ENCODE measurements at places on chromosomes 13 and 19. TPM values are rescaled to one million over a fixed set of nuclear protein-coding genes. Genes with fewer than 3 reads are reported as not detected.

DNA sequence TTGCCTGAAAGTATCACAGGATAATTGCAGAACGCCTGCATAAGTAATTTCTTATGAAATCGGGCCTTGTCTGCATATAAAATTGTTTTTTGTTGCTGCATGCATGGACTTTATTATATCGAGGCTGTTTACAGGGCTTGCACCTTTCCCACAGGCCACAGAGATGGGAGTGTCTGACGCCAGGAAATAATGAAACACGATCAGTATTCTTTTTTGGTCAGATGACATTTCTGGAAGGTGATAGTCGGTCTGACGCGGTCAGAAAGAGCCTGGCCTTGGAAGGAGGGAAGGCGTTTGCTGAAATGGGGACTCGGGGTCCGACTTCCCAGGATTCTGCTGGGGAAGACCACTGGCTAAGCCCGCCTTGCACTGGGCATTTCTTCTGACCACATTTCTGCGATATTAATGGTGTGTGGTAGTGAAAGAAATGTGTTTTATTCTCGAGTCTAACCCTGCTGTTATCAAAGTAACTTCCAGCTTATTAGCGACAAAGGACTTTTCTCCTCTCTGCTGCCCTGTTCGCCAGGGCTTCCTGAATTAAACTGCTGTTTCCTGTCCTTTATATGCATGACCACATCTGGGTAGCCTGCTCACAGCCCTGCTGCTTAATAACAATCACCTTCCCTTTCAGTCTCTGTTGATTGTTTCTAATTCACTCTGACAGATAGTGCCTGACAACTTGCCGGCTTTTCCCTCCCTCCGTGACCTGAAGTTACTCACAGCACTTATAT lies 11.6 kb upstream of the ZNF536 start:
- DNase-seq = no peak

GRCh38 chr19:30602661-30603350 lies 230.6 kb downstream of the ZNF536 start:
- no peak for DNase-seq

DNA sequence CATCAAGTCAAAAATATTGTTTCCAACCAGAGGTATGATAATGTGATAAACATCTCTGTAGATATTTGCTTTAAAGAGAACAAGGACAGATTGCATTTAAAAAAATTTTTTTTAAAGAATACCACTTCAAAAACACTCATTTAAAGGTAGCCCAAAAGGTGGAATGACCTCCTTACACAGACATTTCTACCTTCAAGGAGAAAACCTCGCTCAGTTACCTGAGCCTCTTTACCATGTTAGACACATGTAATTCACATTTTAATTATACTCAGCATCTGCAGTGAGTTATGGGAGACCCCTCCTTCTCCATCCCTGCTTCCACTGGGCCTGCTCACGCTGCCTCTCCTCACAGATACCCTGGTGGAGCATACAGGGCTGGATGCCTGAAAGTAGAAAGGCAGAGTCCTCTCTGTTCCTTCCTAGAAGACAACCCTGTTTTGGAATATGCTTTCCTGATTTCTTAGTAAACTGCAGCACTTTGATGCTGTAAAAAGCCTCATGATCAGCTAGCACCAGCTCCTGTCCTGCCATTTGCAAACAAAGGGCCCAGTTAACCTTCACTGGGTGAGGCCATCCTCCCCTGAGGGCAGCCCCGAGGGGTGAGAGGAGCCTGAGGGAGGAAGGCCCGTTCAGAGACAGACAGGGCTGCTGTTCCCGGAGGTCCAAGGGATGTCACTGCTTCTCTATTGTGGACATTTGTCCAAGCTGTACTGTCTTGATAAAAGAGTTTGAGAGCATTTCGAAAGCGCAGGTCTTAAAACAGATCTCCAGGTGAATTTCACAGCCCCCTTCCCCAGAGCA lies 117.8 kb downstream of the IRS2 start:
- DNase-seq = no peak

The MEIS3 gene
- 2.2 TPM for total RNA-seq

GRCh38 chr19:32427536-32427935 lies 22.0 kb downstream of the DPY19L3 start:
- no peak for DNase-seq

DNA sequence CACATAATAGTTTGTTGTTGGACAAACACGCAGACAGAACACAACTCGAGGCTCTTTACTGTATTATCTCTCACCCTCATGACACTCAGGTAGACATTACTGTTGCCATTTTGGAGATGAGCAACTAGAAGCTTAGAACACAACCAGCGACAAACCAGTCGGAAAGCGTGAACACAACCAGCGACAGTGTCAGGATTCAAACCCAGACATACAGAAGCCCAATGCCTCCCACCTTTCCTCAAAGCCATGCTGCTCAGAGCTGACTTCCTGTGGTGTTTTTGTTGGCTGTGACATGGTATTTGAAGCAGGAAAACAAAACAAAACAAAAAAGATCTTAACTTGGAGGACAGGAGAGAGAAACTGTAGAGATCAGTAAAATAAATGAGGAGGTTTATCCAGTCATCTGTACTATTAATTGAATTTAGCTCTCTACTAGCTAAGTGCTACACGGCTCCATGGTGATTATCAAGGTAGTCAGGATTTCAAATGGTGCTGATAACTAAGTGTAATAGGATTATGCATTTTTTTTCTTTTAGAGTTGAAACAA lies 92.1 kb downstream of the STARD13 start:
- DNase-seq = no peak

The NLRP5 gene
- total RNA-seq = not detected

The TEX101 gene
- total RNA-seq = not detected

- peak; percentile 80 for DNase-seq
These were observed 689 bp downstream of the ING1 start for GRCh38 chr13:110713981-110714796.

DNA sequence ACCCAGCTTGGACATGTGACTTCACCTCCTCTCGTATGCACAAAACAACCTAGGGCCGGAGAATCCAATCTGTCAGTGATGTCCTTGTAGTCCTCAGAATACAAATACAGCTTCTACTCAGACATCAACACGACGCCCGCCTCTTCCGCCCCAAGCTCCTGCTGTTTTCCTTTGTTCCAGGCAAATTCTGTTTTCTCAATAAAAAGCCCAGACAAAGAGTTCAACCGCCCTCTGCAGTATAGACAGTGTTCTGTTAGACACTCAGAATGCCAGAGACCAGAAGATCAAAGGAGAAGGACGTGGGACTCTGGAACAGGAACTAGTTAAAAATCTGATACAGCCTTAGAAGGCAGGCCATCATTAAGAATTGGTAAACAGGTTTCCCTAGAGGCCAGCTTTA lies 42.0 kb upstream of the GGACT start:
- DNase-seq = no peak

DNA sequence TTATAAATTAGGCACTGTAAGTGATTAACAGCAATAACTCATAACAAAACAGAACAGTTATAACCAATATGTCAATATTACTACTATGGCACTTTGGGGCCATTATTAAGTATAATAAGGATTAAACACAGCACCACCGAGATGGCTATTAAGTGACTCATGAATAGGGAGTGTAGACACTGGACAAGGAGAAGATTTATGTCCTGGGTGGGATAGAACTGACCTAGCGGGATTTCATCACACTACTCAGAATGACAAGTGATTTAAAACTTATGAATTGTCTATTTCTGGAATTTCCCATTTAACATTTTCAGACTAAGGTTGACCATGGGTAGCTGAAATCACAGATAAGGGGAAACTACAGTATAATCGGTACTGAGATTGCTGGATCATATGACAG lies 79.0 kb upstream of the SLC7A1 start:
- DNase-seq = no peak

- no peak for DNase-seq
These were observed 72.9 kb upstream of the UQCRFS1 start for GRCh38 chr19:29285878-29286277.

DNA sequence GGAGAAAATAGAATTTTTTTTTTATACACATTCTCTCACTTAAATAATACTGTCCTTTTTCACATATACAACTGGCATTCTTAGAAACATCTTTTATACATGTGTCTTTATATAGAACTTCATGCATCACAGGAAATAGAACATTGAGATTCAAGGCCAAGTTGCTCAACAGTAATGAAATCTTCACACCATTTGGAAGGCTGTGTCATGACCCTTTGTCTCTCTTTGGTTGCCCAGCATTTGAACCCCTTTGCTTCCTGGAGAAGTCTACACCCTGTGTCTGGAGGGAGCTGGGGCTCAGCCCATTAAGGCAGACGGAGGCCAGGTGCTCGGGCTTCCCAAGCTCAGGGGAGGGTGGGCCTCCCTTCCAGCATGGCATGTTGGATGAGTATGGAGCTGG lies 41.1 kb downstream of the B3GLCT start:
- no peak for DNase-seq

DNA sequence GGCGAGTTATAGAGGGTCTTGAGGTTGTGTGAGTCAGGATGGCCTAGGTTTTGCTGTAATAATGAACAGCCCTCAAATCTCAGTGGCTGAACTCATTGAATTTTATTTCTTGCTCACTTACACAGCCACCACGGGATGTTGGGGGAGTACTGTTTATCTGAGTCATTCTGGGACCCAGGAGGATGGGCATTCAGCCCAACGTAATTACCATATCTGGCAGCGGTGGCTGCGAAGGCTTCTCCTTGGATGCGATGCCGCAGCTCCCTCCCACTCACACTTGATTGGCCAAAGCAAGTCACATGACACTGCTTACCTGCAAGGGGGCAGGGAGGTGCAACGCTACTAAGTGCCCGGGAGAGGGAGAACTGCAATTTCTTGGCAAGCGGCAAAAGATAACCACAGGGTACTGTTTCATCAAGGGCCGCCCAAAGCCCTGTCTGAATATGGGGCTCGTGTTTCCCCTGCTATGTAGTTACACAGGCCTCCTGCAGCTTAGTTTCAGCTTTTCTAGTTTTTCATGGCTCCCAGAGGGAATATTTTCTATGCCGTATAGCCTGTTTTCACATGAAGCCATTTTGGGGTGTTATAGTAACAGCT lies 19.9 kb downstream of the ZSWIM9 start:
- no peak for DNase-seq

The HTR2A gene
- not detected for total RNA-seq

The ILF3 gene
- total RNA-seq = 110 TPM

DNA sequence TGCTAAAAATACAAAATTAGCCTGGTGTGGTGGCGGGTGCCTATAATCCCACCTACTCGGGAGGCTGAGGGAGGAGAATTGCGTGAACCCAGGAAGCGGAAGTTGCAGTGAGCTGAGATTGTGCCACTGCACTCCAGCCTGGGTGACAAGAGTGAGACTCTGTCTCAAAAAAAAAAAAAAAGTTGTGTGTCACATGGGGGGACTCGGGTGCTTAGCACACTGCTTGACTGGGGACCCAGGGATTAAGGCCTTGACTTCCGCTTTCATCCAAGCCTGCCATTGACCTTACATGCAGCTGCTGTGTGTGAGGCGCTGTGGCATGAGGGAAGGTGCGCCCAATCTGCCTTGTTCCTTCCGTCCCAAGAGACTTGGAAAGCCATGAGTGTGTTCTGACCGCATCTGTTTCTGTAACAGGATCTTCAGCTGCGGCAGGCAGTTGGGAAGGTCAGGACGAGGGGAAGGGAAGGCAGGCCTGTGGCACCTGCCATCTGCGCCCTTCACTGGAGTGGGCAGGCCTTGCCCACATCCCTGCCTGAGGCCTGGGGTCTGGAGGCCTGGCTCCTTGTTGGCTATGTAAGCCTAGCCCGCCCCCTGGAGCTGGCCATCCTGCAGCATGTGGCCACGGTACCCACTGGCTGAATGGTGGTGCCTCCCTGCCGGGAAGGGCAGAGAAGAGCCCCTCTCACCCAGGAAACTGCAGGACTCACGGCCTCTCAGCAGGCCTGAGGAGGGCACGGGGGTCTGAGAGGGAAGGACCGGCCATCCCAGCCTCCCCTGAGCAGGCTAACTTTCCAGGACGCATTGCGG lies 23.0 kb downstream of the PPP1R37 start:
- DNase-seq = no peak

DNA sequence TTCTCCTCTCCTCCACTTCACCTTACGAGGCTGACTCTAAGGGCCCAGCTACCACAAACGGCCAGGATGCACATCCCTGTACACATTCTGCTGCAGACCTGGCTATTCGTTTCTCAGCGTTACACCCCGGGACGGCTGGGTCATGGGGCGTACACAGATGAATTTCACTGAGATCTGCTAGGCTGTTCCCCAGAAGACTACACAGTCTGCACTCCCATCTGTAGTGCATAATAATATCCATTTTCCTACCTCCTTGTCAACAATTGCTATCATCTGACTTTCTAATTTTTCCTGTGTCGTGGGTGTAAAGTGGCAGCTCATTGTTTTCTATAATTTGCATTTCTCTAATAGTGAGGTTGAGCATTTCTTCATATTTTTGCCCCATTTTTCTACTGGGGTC lies 85.7 kb downstream of the TM9SF2 start:
- no peak for DNase-seq

The CD37 gene
- 2.5 TPM for total RNA-seq

The SYNE4 gene
- not detected for total RNA-seq

DNA sequence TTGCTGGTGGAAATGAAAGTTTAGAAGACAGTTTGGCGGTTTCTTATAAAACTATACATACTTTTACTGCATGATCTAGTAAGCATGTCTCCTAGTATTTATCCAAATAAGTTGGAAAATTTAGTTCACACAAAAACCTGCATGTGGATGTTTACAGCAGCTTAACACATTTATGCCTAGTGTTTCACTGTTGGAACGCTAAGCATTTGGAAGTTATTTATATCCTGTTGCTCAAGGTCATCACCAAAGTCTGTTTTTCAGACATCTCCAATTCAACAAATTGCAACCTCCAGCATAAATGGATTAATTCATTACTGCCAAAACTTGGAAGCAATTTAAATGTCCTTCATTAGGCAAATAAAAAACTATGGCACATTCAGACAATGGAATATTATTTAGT lies 461.8 kb downstream of the SUCLA2 start:
- DNase-seq = no peak

- no peak for DNase-seq
These were observed 5.2 kb downstream of the SHISA2 start for GRCh38 chr13:26046639-26047038.

The MYH14 gene
- total RNA-seq = 91.8 TPM

The ANKRD24 gene
- total RNA-seq = 0.56 TPM

DNA sequence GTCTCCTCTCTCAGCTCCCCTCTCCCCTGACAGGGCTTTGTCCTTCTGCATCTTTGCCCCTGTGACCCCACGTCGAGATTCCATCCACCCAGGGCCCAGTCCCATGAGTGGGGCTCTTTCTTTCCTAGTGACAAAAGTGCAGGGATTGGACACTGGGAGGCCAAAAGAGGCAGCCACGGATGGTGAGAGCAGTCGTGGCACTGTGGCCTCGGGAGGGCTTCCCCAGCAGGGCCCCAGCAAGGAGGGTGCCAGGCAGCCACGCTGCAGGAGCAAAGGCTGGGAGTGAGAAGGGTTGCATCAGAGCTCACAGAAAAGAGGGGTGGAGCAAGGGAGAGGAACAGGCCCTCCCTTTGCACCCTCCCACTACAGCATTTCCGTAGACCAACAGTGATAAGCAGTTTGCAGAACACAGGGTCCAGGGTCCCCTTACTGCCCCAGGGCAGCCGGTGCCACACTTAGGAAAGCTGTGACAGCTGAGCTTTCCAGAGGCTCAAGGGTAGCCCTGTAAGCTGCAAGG lies 4.9 kb downstream of the ZSCAN1 start:
- no peak for DNase-seq

Data from heart left ventricle (tissue), 16 donors.